ENCODE measurements at places on chromosomes 7 and 10. TPM values are rescaled to one million over a fixed set of nuclear protein-coding genes. Genes with fewer than 3 reads are reported as not detected.

- peak; percentile 23 for DNase-seq
These were observed 108.4 kb upstream of the HPS1 start for GRCh38 chr10:98555021-98555619.

DNA sequence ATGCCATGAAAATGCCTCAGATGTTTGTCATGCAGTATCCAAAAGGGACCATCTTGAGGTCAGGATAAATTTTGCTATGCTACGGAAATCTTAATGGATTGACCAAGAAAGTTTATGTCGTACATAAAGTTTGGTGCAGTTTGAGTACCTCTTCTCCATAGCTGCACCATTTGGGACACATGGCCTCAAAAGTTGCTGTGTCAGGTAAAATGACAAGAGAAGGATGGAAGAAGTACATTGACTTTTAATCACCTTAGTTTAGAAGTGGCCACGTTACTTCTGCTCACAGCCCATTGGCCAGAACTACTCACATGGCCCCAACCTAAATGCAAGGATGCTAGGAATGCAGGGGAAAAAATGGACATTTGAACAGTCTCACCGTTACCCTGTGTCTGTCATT lies 107.4 kb upstream of the NAMPT start:
- DNase-seq = no peak

DNA sequence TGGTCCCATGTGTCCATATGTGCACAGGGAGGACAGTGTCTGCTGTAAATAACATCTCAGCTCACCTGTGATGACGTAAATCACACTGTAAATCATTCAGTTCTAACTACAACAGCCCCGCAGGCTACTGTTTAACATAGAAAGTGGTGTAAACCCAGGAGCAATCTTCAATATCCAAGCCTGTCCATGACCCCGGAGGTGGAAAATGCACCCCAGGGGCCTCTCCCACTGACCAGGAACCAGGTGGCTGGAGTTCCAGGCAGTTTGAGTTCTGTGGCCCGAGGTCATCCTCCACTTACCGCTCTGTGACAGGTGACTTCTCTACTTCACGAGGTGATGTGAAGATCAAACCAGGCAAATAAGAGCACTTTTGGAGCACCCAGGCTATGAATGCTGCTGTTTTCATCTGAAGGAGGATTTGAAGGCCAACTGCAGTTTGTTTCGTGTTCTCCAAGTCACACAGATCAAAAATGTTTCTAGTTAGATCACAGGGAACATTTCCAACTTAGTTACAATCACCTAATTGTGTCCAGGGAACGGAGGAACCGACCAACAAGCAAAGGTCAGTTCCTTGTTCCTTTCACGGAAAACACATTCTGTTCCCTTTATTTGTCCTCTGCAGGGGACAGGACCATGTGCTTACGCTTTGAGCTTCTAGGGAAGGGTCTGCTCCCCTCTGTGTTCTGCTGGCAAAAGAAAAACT lies 131.8 kb downstream of the WDR37 start:
- DNase-seq = no peak

GRCh38 chr7:117012284-117012683 lies 59.0 kb downstream of the ST7 start:
- no peak for DNase-seq

GRCh38 chr10:88652616-88653015 lies 11.6 kb upstream of the LIPF start:
- DNase-seq = peak; percentile 2

DNA sequence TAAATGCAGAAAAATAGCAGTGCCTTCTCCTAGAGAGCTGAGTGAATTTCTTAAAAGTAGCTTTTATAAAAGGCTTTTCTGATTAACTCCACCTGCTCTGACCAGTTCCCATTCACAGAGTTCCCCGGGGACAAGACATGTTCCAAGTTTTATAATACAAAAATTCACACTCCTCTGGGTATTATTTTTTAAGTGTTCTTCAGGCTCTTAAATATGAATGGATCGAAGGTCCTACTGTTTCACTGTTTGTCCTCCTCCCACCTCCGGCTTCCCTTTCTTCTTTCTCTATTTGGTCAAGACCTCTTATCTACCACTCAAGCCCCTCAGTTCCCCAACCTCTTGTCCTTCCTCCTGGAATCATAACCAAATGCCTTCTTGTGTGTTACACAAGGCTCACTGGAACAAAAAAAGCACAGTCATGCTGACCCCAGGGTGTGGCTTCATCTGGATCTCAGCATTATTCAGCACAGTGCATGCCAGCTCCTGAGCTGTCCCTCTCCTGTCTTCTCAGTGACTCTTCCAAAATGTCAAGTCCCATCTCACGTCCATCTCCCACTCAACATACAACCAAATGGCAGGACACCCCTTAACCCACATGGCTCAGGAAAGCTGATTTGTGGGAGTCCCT lies 222.4 kb downstream of the SORCS1 start:
- DNase-seq = no peak

GRCh38 chr10:30124704-30125103 lies 65.3 kb upstream of the JCAD start:
- no peak for DNase-seq

GRCh38 chr7:36308031-36308430 lies 81.6 kb upstream of the ANLN start:
- DNase-seq = no peak

DNA sequence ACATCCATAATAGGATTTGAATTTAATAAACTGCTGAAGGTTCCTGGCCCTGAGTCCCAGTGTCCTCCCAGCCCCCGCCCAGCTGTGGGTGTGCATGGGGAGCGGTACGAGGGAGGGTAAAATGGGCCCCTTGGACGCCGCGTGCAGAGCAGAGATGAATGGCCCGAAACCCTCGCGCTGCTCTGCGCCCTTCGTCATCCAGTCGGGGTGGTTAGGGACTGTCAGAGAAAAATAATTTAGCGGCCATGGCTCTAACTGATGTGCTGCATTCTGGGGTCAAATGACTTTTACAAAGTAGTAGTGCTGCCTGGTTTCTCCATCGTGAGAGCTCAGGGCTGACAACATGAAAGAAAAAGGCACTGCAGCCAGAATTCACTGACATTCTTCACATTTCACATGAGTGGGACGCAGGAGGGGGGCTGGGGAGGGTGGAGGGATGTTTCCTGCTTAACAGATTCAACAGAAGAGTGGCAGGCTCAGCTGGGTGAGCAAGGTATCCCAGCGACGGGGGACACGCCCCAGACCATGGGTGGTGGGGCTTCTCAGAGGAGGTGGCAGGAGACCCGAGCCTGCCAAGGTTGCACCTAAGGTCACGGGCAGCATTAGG lies 304.5 kb downstream of the WDR37 start:
- DNase-seq = no peak

DNA sequence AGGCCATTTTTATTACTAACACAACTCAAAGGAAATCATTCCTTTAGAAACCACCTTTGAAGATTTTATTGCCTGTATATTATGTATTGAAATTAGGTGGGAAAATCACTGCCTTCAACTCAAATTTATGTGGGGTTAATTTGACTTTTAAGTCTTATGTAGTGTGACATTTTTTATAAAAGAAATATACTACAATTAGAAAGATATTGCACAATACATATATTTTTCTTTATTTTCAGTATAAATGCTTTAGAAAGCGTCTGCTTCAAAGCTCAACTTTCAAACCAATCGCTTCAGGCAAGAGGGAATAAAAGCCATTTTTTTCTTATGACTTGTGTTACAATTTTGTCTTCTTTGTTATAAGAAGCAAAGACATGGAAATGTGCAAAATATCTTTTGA lies 337.4 kb upstream of the ZWINT start:
- DNase-seq = no peak

GRCh38 chr7:75988568-75989499 lies 5.6 kb downstream of the TMEM120A start:
- no peak for DNase-seq

- peak; percentile 40 for DNase-seq
These were observed 93.5 kb downstream of the PCGF5 start for GRCh38 chr10:91313796-91314485.

- DNase-seq = no peak
These were observed 149.5 kb upstream of the SVIL start for GRCh38 chr10:29784175-29784773.

DNA sequence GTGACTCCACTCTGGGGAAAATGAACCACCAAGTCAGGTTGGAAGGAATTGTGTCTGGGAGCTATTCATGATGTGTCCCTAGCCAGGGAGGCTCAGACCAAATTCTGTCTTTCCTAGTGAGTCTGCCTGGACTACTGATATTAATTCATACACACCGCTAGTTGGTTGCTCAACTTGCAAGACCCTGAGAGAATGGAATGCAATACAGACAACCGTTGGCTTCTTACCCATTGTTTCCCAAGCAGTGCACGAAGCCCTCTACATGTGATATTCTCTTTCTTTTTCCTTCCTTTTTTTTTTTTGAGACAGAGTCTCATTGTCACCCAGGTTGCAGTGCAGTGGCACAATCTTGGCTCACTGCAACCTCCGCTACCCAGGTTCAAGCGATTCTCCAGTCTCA lies 19.4 kb upstream of the SRGN start:
- DNase-seq = no peak

GRCh38 chr7:44186736-44187135 lies 2.5 kb downstream of the GCK start:
- DNase-seq = no peak

DNA sequence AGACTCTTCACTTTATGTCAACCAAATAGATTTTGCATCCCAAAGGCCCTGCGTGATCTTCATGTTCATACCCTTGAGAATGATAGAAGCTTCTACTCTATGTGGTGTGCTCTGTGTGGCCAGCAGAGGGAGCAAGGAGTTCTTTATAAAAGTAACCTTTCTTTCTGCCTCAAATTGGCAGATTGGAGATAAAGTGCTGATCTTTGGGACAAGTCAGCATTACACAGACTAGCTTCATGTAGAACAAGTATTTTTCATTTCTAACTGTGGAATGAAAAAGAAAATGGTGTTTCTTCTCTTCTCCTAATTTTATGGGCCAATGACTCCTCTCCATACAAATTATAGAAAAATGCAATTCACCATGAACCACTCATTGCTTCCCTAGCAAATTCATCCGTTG lies 1214.1 kb downstream of the SORCS1 start:
- peak; percentile 46 for DNase-seq

DNA sequence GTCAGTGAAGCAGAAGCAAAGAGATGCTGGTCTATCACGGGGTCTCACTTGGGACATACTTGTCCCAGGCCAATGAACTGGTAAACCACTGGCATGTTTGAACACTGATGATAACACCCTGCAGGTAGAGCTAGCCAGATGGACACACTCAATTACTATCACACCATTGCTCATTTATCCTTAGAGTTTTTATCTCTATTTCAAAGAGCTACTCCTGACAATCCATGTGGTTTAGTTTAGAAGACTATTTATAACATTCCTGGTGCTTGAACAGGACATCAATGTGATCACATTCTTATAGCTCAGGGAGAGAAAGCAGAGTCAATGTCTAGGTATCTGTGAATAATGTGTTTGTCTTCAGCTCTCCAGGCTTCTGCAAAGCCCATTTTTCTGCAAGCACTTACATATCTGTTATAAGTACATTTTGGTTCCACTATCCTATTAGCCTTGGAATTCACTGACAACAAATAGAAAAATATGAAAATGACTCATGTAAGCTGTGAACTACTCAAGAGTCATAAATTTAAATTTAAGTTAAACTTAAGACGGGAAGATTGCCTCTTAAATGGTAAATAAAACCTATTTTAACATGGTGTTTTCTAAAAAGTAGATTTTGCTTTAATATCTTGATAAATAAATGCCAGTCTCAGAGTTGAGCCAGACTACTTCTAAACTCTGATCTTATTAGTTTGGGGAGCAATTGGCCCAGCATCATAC lies 106.7 kb upstream of the MBL2 start:
- DNase-seq = no peak

- no peak for DNase-seq
These were observed 436.0 kb downstream of the PAXIP1 start for GRCh38 chr7:154566877-154567276.

- no peak for DNase-seq
These were observed 165.1 kb downstream of the AHR start for GRCh38 chr7:17463511-17464085.

DNA sequence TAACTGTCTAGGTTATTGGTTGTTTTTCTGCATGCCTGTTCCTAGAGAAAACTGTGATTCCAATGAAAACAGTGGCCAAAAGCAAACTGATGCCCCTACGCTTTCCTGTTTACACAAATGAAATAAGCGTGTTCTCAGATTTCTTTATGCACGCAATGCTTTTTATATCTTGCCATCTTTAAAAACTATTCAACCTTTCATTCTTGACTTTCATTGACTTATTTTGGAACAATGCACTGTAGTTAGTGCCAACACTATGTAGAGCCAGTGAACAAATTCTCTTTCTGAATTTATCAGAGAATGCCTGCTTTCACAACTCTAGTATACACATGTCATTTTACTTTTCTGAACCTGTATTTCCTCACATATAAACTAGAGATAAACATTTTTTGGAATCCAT lies 86.6 kb downstream of the CABCOCO1 start:
- no peak for DNase-seq

GRCh38 chr7:141263508-141263907 lies 189.6 kb downstream of the TMEM178B start:
- no peak for DNase-seq

GRCh38 chr7:139750459-139751095 lies 27.2 kb downstream of the HIPK2 start:
- DNase-seq = no peak

GRCh38 chr10:61049386-61049785 lies 105.4 kb upstream of the RHOBTB1 start:
- no peak for DNase-seq

DNA sequence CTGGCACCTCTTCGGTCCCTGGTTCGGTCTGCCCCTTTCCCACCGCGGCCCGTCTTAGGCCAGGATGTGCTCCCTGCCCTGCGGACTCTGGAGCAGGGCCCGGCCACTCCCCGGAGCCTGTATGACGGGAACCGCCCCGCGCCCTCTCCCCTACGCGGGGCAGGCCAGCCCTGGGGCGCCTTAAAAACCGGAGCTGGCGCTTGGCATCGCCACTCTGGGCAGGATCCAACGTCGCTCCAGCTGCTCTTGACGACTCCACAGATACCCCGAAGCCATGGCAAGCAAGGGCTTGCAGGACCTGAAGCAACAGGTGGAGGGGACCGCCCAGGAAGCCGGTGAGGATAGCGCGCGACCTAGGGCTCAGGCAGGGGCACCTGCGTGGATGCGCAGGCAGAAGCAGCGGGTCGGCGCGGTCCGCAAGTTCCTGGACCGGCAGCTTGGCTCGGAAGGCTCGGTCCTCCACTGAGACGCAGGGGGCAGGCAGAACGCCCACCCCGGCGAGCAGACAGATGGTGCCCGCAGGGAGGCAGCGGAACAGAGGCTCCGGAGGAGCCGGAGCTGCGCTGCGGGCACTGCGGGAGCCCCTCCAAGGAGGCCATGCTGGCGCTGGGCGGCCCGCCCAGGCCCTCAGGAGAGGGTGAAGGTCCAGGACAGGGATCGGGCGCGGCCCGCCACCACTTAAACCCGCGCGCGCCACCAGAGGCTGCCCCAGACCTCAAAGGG lies at the start of gene ADIRF:
TSS of gene ADIRF (plus strand) at position 212 of the 723 bp plus-strand sequence. CDS start at position 275, 63 bp downstream.
- no peak for DNase-seq

Gene DNAJC12
- total RNA-seq = 15.5 TPM

Gene VWDE
- 2.6 TPM for total RNA-seq

Gene SLC16A9
- total RNA-seq = 52.1 TPM

Gene PRXL2A
- 124 TPM for total RNA-seq

Gene ADAM8
- total RNA-seq = 1.7 TPM

Gene VGF
- total RNA-seq = 19.9 TPM

Gene HPSE2
- 0.28 TPM for total RNA-seq

Gene FAM13C
- total RNA-seq = 47.2 TPM

Gene MLXIPL
- total RNA-seq = 1.5 TPM

Gene ATOH7
- total RNA-seq = 0.39 TPM

Data from spinal cord (tissue), 10 donors.